Daoy (cell line): ENCODE measurements at places on chromosomes 6 and 20. TPM values are rescaled to one million over a fixed set of nuclear protein-coding genes. Genes with fewer than 3 reads are reported as not detected.

Gene TAF4
- total RNA-seq = 2.5 and 3.1 TPM in 2 replicates

- no peak for DNase-seq
Measured at GRCh38 chr20:9253006-9253539, 184.2 kb downstream of the PLCB4 start.

- no peak for DNase-seq
Measured at GRCh38 chr6:74128536-74128935, 432.5 kb downstream of the CD109 start.

DNA sequence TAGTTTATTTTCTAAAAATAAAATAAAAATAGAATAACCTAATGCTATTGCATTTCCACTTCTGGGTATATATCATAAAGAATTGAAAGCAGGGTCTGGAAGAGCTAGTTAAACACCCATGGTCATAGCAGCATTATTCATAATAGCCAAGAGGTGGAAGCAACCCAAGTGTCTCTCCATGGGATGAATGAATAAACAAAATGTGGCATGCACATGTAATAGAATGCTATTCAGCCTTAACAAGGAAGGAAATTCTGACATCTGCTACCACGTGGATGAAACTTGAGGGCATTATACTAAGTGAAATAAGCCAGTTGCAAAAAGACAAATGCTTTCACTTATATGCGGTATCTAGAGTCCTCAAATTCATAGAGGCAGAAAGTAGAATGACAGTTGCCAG lies 130.8 kb downstream of the TIAM2 start:
- no peak for DNase-seq
